ENCODE measurements at places on chromosomes 7 and 10.

- no peak for DNase-seq
These were observed 89.9 kb downstream of the SND1 start for GRCh38 chr7:127741764-127742375.

GRCh38 chr7:137682596-137682995, 164.2 kb downstream of the DGKI start:
- no peak for DNase-seq

- DNase-seq, result no peak
These were observed 133.2 kb downstream of the CUX1 start for GRCh38 chr7:101950450-101951119.

DNA sequence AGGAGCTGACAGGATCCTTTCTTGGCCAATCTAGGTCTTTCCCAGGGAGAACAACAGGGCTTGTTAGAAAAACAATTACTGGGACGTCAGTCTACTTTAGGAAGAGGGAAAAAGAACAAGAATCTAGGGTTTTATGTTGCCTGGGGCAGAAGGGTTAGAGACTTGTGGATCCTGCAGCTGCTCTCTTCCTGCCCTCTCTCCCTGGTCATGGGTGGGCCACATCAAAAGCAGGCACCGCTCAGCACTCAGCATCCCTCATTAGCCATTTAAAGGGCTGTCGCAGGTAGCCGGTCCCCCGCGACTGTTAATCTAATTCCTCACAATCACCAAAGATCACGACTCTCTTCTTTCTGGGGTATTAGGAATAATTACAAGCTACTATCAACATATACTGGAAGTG, 631.9 kb downstream of the CALN1 start:
- DNase-seq, result no peak

DNA sequence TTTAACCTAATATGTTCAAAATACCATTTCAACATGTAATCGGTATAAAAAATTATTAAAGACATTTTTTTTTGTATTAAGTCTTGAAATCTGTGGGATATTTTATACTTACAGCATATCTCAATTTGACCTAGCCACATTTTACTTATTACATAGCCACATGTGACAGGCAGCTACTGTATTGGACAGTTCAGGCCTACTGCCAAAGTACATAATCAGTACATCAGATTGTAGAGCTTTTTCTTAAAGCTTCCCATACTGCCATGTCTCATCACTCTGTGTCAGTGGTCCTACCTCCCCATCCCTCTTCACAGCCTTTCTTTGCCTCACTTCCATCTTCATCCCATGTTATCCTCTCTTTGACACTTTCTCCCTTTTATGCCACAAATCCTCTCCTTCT, 43.0 kb downstream of the LOXL4 start:
- DNase-seq, result no peak

GRCh38 chr7:76074972-76075370, 27.1 kb downstream of the MDH2 start:
- no peak for DNase-seq

- DNase-seq, result no peak
These were observed 24.3 kb upstream of the ITGB8 start for GRCh38 chr7:20306180-20306946.

GRCh38 chr10:9254353-9254752, 1199.9 kb downstream of the GATA3 start:
- DNase-seq, result no peak

GRCh38 chr10:34742456-34742855, 72.6 kb downstream of the PARD3 start:
- DNase-seq, result no peak

- DNase-seq, result no peak
These were observed 473.8 kb downstream of the KCNMA1 start for GRCh38 chr10:77163670-77164348.

GRCh38 chr10:8365935-8366911, 311.7 kb downstream of the GATA3 start:
- DNase-seq, result no peak

- DNase-seq, result no peak
These were observed 144.7 kb downstream of the CYP26A1 start for GRCh38 chr10:93218386-93218785.

DNA sequence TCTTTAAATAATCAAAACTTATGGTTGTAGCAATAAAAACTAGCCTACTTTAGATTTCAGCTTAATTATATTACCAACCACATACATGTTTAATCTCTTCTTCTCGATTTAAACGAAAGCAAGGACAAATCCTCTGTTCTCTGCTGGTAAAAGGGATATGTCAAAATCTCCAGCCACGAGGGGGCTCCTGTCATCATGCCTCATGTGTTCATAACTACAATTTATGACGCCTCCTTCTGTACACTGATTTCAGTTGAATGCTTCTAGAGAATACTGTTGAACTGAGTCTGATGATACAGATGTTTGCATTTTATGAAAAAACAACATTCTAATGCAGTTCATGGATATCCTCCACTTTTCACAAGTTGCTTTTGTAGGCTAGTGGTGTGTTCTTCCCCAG, 220.0 kb upstream of the DPP6 start:
- no peak for DNase-seq

- DNase-seq, result no peak
These were observed 169.4 kb downstream of the AKR1D1 start for GRCh38 chr7:138245682-138246081.

DNA sequence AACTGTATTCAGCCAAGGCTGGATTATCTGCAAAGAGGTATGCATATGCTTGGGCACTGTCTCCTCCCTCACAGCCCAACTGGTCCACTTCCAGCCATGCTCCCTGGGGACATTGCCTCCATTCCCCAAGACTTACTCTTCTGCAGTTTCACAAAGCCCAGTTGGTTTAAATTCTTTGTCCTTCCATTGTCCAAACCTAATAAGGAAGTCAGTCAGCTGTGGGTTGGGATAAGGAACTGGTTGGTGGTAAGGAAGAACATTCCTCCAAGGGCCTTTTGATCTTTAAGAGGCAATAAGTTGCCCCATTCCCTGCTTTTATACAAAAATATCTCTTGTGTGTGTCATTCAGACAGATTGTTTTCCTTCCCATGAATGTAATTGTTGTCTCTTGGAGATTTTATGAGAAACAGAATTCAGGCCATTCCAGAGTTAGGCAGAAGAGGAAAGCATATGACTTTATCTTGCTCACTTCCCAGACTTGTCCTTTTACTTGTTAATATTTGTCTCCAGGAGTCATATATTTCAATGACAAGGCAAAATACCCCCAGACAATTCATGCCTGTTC, 673.7 kb downstream of the SUGCT start:
- DNase-seq, result no peak

DNA sequence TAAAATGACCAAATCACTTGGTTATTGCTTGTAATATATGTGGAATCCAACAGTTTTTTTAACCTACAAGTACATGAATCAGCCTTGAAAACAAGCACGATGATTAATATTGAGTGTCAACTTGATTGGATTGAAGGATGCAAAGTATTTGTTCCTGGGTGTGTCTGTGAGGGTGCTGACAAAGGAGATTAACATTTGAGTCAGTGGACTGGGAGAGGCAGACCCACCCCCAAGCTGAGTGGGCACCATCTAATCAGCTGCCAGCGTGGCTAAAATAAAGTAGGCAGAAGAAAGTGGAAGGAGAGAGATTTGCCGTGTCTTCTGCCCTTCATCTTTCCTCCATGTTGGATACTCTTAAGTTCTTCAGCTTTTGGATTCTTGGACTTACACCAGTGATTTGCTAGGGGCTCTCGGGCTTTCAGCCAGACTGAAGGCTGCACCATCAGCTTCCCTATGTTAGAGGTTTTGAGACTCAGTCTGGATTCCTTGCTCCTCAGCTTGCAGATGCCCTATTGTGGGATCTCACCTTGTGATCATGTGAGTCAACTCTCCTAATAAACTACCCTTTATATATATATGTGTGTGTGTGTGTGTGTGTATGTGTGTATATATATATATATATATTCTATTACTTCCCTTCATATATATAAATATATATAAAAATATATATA, 118.4 kb upstream of the WDR11 start:
- DNase-seq, result no peak

- DNase-seq, result no peak
These were observed 33.5 kb downstream of the FIGNL1 start for GRCh38 chr7:50416527-50417182.

DNA sequence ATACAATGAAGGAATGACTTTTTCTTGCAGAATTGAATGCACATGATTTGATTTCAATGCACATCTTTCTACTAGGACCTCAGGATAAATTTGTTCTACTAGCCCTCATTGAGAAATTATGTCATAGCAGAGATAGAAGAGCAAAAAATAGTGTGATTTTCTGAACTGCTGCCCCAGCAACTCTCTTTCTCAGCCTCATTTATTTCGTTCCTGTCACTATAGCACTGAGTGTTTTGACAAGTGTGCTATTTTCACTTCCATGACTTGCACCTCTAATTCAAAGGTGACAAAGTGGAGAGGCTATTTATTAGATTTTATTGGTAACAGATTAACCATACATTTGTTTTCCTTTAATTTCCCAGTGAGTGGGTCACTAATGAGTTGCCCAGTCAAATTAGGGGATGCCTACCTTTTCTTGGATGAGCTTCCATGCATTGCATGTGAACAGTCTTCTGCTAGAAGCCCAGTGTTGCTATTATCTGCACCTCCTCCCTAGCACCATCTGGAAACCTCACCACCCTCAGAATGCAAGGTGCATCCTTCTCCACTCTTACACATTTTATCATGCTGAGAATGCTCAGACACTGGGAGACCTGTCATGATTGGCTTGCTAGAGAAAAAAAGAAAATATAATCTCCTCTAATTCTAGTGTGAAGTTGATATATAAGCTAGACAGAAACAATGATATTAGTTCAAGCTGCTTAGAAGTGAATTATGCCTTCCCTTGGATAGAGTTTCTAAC, 119.6 kb upstream of the CTTNBP2 start:
- DNase-seq, result no peak

DNA sequence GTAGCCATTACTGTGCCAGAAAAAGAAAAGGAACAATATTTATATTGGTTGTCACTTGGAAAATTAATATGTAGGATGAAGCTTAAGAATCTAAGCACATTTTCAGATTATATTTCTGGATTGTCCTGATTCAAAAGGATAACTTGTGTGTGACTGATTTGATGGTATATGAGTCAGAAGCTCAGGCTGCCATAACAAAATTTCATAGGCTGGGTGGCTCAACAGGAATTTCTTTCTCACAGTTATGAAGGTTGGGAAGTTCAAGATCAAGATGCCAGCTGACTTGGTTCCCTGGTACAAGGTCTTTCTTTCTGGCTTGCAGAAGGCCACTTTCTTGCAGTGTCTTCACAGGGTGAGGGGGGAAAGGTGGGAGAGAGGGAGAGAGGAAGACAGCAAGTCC, 108.5 kb downstream of the ST7 start:
- no peak for DNase-seq

DNA sequence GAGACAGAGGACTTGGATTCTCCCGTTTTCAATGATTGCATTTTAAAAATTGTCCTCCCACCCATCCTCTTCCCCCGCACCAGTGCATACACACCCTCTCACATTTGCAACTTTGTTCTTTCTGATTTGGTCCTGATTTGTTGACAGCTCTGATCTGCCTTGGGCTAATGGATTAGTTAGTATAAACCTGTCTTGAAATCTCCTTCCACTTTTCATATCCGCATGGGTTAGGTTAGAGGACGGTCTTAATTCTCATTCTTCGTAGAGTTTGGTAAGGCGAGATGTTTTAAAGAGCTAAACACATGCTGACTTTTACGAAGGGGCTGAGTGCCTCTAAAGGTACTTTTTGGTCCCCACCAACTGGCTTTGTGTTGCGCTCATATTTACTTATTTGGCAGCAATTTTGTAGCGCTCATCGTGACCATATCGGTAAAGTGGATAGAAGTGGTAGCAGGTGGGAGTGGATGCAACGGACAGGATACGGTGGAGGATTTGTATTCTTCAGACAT, 1.1 kb downstream of the AHR start:
- DNase-seq, result peak; percentile 66

DNA sequence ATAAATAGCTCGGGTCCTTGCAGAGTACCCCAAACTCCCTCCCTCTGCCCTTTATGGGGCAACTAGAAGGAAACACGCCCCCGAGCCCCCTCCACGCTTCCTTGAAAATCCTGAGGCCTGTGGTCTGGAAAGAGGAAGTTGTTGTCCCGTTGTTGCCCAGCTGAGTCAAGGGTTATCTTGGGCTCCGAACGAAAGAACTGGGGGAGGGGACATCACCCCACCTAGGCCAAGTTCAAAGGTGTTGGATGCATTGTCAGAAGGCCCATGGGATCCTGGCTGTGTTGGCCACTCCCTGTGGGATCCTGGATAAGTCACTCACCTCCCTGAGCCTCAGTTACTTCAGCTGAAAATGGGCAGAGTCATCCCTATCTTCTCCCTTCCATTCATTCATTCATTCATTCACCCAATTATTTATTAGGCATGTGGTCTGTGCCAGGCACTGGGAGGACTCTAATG, at the start of gene CCL24:
CCL24 (minus strand) TSS at position 26 of the 456 bp plus-strand sequence. CDS start 91 bp downstream, outside the sequence.
- DNase-seq, result no peak

GRCh38 chr10:68231106-68231816, 652 bp downstream of the ATOH7 start:
- DNase-seq, result peak; percentile 60

DNA sequence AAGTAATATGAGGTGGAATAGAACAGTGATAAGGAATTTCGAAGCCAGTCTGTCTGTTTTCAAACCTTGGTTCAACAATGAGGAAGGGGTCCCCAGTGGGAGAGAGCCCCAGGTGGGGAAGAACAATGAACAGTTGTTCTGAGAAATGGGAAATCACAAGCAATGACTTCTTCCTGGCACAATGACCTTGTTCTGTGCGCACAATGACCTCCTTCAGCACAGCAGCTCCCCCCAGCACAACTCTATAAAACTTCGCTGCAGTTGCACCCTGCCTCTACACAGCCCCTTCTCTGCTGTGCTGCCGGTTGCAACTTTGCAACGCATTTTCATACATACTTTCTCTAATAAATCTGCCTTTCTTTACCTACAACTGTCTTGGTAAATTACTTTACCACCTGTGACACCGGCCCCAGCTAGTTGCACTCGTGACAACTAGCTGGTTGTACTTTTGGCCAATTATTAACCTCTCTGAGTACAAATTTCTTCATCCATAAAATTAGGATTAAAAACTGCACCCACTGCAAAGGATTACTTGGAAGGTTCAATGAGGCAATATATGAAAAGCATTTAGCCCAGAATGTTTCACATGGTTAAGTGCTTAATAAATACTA, 40.5 kb downstream of the ASB4 start:
- no peak for DNase-seq

DNA sequence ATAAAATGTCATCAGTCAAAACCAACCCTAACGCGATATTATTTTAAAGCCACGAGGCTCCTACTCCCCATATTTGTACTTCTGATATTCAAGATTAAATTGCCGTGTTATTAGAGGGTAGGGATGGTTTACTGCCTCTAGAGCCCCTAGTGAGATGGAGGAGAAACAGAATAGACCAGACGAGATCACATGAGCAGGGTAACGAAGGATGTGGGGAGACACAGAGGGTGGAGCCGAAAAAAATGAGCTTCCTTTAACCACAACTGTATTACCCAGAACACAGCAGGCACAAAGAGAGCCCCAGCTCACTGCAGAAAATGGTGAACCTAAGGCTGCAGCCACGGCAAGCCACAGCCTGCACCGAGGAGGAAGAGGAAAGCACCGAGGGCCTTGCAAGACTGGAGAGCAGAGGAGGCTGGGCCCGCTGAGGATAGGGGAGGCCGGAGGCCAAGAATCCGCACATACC, 14.3 kb downstream of the ZC3HAV1 start:
- no peak for DNase-seq
